Gastrocnemius medialis (tissue), 4 donors: ENCODE measurements at places on chromosomes 1 and 21. TPM values are rescaled to one million over a fixed set of nuclear protein-coding genes. Genes with fewer than 3 reads are reported as not detected.

- DNase-seq, result no peak
Observed at GRCh38 chr21:10641107-10641506, 119.7 kb downstream of the TPTE start.

SLC6A9 gene
- total RNA-seq, result 0.63 TPM

OR6N1 gene
- not detected for total RNA-seq

LRRC39 gene
- total RNA-seq, result 73.2 TPM

DNA sequence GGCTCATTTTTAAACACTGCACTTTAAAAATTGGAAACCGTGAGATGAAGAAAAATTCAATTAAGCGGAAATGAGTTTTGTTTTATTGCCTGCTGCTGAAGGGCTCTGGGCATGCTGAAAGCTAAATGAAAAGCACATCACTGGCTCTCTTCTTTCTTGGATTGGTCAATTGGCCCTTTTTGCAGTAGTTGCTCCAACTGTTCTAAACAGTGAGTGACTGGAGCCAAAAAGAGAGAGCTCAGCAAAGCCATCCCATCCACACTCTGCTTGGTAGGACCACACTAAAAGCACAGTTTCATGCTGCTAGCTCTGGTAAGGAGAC lies 48.1 kb downstream of the LHX4 start:
- DNase-seq, result no peak

GRCh38 chr1:44500181-44501046 lies 95.4 kb downstream of the RNF220 start:
- DNase-seq, result no peak

PDC gene
- total RNA-seq, result not detected

KIF14 gene
- 0.19 TPM for total RNA-seq

C8A gene
- not detected for total RNA-seq

- peak; percentile 19 for DNase-seq
Observed at GRCh38 chr1:26787381-26787705, 407 bp upstream of the PIGV start.

DNA sequence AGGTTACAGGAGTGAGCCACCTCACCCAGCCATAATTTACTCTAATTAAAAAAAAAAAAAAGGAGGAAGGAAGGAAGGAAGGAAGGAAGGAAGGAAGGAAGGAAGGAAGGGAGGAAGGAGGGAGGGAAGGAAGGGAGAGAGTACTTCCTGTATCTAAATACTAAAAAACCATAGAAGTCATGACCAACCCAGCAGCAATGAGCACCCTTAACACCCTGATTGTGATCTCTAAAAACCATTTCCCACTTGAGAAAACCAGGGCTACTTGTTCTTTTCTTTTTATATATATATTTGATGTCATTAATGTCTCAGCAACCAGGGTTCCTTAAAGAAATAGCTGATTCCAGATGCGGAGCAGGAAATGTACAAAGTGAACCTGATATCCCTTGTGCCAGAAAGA lies 31.2 kb downstream of the ARID4B start:
- no peak for DNase-seq
